ENCODE measurements at places on chromosomes 1 and 21.

- no peak for DNase-seq
Measured at GRCh38 chr1:115647047-115647446, 5.3 kb downstream of the VANGL1 start.

DNA sequence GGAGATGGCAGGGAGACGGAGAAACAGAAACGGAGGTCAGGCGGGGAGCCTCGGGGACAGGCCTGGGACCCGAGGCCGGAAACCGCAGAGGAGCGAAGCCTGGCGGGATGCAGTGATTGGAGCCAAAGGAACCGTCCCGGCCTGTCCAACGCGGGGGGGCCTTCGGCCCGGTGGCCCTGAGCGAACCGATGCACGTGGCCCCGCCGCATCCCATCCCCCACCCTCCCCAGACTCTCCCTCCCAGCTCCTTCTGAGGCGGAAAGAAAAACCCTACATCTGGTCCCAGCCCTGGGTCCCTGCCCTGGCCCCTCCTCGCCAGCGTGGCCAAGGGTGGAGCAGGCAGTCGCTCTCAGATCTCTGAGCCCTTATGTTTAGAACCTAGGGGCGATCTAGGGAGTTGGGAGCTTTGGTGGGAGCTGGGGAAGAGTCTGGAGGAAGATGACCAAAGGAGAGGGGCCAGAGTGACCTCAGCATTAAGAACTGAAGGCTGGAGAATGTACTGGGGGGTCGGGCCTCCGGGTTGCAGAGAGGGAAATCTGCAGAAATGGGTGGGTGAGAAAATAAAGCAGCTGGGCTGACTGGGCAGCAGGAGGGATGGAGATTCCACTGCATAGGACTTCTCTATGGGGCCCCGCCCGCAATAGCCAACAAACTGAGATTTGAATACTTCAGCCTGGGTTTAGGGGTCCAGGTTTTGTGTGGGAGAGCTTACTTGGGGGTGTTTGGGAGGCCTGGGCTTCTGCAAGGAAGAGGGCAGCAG, 1.5 kb upstream of the CRABP2 start:
- no peak for DNase-seq

- DNase-seq = peak; percentile 24
Measured at GRCh38 chr1:224929335-224930237, at the start of gene DNAH14. Gene DNAH14, plus strand, starts transcription at chr1:224929675. Its CDS starts 23,028 bp downstream, at chr1:224952703.

DNA sequence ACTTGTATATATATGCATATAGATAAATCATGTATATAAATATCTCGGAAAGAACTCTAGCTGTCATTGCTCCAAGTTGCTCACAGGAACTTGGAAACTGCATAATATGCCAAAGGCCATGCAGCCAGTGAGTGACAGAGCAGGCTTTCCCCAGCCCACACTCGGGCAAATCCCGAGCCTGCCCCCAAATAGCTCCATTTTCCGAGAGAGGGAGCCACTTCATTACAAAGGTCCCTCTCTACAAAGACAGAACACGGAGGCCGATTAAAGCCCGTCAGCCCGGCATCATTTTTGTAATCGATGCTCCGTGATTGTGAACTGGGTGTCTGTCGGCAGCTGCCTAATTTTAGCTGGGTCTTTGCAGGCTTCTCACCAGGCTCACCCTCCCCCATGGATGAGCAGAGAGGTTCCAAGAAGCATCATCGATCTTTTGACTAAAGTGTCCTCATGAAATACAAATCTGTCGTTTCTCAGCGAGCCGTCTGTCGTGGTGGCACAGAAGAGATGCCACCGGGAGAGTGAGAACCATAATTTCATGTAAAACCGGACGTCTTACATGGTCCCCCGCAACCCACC, 663.9 kb downstream of the PTPRU start:
- no peak for DNase-seq

GRCh38 chr21:44960141-44961092, 20.6 kb downstream of the SLX9 start:
- DNase-seq = no peak

DNA sequence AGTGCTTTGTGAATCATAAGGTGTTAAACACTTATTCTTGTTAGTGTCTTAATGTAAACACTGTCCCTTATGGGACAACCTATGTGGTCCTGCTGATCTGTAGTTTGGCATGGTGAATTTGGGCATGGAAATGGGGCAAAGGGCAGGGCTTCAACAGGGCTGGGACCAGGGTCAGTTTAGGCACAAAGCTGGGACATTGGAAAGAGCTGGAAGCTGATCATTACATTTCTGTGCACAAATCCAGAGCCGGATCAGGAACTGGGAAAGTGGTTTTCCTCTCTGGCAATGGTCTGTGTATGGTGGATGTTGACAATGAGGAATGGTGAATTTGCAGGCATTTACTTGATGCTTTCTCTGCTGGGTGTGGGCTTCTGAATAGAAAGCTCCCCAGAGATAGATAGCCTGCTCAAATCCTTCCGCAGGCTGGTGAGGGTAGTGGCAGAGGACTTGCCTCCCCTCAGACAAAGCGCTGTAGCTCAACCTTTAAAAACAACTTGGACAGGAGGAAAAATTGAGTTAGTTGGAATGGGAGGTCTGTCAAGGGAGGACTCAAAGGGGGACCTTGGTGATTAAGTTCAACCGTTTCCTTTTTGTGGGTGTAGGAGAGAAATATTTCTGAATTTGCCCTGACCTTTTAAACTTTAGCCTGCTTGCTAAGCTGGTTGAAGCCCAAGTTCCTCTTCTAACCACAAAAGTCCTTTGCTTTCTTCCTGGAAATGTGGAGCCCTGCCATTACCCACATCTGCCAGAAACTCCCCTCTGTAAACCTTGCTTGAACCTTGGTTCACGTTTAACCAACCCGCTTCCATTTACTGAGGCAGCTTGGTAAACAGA, 35.3 kb downstream of the HLX start:
- no peak for DNase-seq

DNA sequence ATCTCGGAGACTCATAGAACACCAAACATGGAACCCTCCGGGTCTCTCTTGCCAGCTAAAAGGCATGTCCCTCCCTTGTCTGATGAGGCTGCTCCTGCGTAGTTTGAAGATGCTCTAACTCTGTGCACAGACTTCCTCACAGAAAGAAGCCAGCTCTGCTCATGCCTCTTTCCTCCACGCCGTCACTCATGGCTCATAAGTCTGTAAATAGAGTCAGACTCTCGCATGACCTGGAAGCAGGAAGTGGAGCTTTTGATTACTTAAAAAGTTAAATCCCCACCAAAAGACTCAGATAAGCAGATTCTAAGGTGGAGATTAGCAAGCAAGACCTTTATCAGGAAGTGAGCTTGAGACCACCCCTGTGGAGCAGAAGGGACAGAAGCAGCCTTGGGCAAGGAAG, 171.6 kb downstream of the TRIM33 start:
- DNase-seq = peak; percentile 37

GRCh38 chr1:155197901-155198546, 9.7 kb downstream of the THBS3 start:
- DNase-seq = no peak

DNA sequence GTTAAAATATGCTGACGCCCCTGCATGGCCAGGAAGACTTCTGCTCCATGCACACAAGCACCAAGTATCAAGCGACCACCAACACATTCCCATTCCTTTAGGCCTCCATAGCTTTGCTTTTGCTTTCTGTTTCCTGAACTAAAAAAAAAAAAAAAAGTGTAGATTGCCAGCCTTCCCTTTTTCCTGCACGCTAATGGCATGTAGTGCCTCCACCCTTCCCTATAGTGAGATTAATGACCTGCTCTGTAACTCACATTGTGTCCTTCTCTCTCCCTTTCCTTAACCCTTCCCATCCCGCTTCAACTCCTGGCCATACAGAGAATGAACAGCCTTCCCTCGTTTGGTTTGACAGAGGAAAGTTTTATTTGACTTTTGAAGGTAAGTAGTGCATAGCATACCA, 57.1 kb upstream of the DYNLT5 start:
- no peak for DNase-seq

DNA sequence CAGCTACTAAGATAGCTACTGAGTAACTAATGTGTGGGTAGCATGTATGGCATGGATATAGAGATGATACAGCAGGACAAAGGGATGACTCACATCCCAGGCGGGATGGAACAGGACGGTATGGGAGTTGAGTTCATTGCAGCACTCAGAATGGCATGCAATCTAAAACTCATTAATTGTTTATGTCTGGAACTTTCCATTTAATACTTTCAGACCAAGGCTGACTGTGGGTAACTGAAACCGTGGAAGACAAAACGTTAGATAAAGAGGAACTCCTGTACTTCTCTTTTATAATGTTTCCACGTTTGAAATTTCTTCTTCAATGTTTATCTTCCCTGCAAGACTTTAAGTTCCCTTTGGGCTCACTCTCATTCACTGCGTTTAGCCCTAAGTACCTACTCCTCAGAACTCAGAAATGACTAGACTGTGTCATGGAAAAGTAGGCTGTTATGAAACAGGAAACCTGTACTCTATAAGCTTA, 151.9 kb downstream of the MAGI3 start:
- peak; percentile 45 for DNase-seq

DNA sequence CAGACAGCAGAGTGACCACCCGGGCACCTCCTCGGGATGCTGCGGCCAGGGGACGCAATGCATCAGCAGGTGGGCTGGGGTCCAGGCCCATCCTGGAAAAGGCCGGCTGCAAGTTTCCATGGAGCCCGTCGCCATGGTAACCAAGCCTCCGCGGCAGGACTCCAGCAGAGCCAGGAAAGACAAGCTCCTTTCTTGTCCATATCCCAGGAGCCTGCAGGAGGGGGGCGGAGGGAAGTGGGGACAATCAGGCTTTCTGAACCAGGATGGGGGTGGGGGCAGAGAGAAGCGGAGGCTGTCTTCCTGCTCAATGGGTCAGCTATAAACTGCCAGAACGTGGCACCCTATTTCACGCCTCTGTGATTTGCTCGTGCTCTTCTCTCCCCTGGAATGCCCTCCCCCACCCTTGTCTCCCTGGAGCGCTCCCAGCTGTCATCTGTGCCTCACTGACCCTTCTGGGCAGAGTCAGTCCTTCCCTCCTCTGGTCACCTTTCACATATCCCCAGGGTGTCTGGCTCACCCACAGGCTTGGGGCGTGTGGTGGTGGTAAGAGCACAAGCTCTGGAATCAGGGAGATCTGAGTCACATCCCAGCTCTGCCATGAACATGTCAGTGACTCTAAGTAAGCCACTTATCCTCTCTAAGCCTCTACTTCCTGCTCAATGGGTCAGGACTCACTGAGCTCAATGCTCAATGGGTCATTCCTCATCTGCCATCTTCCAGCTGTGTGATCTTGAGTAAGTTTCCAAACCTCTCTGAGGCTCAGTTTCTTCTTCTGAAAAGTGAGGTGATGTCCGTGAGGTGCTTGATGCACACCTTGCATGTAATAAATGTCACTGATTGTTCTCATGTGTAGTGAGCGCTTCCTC, 58.9 kb upstream of the LAPTM5 start:
- DNase-seq = peak; percentile 75

GRCh38 chr1:151565502-151566189, 25.5 kb downstream of the TUFT1 start:
- no peak for DNase-seq

GRCh38 chr1:214335567-214335966, 54.6 kb downstream of the SMYD2 start:
- peak; percentile 58 for DNase-seq

DNA sequence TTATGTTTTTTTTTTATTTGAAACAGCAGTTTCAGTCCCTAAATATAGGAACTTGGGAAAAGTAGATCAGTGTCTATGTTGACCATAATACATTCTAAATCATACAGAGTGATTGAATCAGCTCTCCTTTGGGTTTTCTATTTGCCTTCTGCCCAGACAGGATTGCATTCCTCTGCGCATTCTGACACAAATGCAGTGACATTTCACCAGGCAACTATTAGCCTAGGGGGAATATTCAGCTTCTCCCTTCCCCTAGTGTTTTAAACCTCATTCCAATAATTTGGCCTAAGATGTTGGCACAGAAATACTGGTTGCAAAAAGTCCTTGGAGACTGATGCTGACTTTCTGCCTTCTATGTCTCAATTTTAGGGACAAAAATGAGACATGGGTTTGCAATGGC, 172.8 kb downstream of the PTGER3 start:
- DNase-seq = no peak

GRCh38 chr21:23936224-23936623, 1671.1 kb downstream of the MRPL39 start:
- DNase-seq = peak; percentile 11

- DNase-seq = no peak
Measured at GRCh38 chr1:236079703-236080102, 14.8 kb upstream of the NID1 start.

DNA sequence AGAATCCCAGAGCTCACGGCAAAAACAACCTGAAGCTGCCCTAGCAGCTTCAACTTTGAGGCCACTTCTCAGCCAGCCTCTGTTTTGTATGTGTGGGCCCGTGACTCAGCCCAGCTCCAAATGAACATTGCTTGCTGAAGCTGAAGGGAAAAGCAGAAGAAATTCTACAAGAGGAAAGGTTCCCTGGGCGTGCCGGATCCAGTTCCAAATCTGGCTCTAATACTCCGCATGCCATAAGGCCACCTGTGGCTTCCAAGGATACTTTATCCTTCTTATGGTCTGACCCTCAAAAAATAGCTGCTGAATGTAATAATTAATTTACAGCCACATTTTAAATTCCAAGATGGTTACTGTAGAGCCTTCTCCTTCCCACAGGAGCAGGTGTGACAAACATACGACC, 24.3 kb downstream of the TSPAN2 start:
- DNase-seq = no peak

DNA sequence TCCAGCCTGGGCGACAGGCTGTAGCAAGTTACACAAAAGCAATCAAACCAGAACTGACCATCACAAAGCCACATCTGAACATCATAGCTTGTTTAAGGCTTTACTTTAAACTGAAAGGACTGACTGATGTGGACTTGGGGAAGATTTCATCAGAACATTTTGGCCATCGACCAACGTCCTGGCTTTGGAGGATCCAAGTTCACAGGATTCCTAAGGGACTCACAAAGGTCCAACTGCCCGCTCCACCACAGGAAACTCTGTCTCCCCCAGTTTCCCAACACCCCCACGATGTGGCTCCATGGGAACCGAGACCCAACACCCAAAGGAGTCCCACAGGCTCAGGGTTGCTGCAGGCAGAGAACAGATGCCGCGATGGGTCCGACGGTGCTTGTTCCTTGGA, 9.3 kb downstream of the SSU72 start:
- DNase-seq = no peak

- DNase-seq = no peak
Measured at GRCh38 chr1:7454895-7455784, 316.0 kb upstream of the VAMP3 start.

GRCh38 chr1:169426174-169426705, 1.0 kb downstream of the CCDC181 start:
- peak; percentile 22 for DNase-seq

DNA sequence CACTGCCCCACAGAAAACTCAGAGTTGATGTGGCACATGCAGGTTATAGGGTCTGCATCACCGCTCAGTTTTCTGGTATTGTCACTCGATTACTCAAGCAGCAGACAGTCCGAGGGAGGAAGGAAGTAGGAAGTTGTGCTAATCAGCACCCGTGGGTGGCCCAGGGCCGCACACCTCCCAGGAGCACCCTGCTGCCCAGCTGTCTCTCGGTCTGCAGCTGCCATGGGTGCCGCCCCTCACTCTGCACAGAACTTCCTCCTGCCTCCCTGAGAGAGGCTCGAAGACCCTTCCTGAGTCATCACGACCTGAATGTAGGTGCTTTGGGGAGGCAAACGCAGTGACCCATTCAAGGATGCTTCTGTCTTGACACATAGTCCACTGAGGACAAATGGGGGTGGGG, 4.2 kb upstream of the TFF3 start:
- no peak for DNase-seq
